ENCODE measurements at places on chromosomes 5 and 9. TPM values are rescaled to one million over a fixed set of nuclear protein-coding genes. Genes with fewer than 3 reads are reported as not detected.

QRFP gene
- polyA plus RNA-seq: 0.45 TPM

GRCh38 chr9:3049636-3050035, 205.7 kb upstream of the PUM3 start:
- no peak overlapping the region for H3K4me3 ChIP-seq
- H3K36me3 ChIP-seq: no peaks in the 10 kb centered on the region
- peaks cover 8% of the 10 kb centered on the region for H3K4me1 ChIP-seq
- H3K27me3 ChIP-seq: no peaks in the 10 kb centered on the region
- no peak overlapping the region for H3K27ac ChIP-seq
- no peak for DNase-seq

DNA sequence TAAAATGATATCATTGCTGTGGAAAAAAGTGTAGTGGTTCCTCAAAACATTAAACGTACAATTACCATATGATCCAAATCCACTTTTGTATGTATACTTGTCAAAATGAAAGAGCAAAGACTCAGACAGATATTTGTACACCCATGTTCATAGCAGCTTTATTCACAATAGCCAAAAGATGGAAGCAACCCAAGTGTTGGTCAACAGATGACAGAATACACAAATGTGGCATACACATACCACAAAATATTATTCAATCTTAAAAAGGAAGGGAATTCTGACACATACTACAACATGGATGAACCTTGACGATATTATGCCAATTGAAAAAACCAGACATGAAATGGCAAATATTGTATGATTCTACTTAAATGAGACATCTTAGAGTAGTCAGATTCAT, 524.5 kb upstream of the WWC1 start:
- H3K4me3 ChIP-seq: no peak overlapping the region
- no peaks in the 10 kb centered on the region for H3K27me3 ChIP-seq
- H3K36me3 ChIP-seq: no peaks in the 10 kb centered on the region
- DNase-seq: no peak
- H3K4me1 ChIP-seq: no peaks in the 10 kb centered on the region

GRCh38 chr5:81779125-81779915, 28.4 kb upstream of the SSBP2 start:
- DNase-seq: peak; percentile 51
- no peaks in the 10 kb centered on the region for H3K4me1 ChIP-seq
- H3K4me3 ChIP-seq: no peak overlapping the region
- no peak overlapping the region for H3K27ac ChIP-seq
- no peaks in the 10 kb centered on the region for H3K27me3 ChIP-seq

DNA sequence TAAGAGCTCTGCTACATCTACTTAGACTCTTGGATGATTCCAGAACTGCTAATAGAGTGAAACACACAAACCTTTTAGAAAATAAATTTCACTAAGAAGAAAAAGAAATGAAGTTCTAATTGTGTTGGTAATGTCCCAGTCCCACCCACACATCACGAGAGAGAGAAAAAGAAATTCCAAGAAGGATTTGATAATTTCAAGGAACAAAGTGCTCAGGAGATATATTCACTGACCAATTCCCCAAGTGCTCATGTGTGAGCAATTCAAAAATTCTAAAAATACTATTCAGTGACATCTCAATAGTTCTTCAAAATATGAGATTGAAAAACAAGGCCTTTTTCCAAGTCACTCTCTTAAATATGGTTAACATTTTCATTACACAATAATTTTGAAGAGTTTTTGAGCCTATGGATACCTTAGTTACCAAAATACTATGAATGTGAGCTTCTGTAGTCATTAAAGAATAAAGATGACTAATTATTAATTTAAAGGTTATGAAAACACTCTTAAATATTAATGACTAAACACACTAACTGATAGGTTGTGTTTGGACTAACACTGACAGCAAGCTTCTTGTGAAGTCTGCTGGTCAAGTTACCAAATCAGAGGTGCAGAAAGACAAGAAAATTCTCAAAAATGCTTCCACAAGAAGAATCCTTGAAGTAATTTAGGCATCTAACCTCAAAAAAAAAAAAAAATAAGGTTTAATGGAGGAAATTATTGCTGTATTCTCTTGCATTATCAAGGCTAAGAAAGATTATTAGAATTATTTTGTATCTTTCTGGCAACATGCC, 245.3 kb downstream of the PDE4D start:
- no peaks in the 10 kb centered on the region for H3K27me3 ChIP-seq
- no peak overlapping the region for H3K4me3 ChIP-seq
- DNase-seq: peak; percentile 57
- H3K4me1 ChIP-seq: peaks cover 10% of the 10 kb centered on the region
- no peaks in the 10 kb centered on the region for H3K36me3 ChIP-seq
- H3K27ac ChIP-seq: peak overlapping the region; percentile 68

DNA sequence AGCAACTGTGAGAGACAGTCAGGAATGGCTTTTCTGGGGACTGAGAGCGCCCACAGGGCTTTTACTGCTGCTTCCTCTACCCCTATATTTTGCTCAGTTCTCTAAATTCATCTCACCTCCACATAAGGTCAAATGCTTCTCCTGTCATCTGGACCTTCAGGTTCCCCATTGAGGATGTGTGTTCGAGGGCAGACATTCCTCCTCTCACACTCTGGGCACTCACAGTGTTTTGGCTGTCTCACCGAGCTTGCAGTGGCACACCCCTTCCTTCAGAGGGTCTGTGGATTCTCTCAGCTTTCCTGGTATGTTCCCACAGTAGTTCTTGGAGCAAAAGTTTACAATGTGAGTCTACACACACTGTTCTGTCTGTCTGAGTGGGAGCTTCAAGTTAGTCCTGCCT, 127.8 kb upstream of the GLRA1 start:
- H3K4me3 ChIP-seq: no peak overlapping the region
- no peak overlapping the region for H3K27ac ChIP-seq
- H3K4me1 ChIP-seq: no peaks in the 10 kb centered on the region
- H3K27me3 ChIP-seq: no peaks in the 10 kb centered on the region
- H3K36me3 ChIP-seq: no peaks in the 10 kb centered on the region

DNA sequence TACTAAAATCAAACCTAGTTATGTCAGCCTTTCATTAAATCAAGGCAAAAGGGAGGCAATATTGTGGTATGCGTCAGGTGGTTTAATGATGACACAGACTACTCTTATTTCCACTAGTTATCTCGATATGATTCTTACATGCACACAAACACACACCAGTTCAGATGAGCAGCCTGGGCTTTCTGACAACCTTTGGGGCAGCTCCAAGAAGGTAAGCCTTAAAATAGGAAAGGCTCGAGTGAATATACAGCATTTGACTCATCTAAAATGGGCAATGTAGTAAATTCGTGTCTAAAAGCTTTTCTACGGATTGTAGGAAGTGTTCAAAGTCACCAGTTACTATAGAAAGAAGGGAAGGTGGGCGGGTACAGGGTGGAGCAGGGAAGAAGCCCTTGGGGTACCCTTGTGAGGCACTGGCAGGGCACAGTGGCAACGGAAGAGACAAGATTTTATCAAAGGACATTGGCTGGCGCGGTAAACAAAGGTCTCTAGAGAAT, 1.9 kb downstream of the ANKH start:
- H3K4me3 ChIP-seq: peak overlapping the region; percentile 90
- no peaks in the 10 kb centered on the region for H3K36me3 ChIP-seq

DNA sequence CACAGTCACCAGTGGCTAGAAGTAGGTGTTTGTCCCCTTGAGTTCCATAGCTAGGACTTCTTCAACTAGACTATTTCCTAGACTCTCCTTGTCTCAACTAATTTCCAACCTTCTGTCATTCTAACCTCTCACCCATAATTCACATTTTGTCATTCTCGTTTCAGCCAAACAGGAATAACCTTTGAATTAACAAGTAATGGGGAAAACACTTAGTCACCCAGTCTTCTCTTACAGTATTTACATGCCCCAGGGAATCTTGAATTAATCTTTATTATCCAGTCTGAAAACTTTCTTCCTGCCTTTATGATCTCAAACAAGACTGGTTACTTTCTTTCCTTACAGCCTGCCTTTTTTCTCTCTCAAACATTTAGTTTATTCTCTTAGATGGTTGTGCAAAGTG, 63.3 kb upstream of the RUSC2 start:
- H3K4me3 ChIP-seq: no peak overlapping the region
- no peaks in the 10 kb centered on the region for H3K27me3 ChIP-seq
- no peak for DNase-seq
- H3K4me1 ChIP-seq: no peaks in the 10 kb centered on the region
- H3K36me3 ChIP-seq: no peaks in the 10 kb centered on the region
